ACHN (cell line): ENCODE measurements at places on chromosomes 4 and X.
A peak's percentile ranks its signal among the peaks of the same experiment; 100 is the strongest.

DNA sequence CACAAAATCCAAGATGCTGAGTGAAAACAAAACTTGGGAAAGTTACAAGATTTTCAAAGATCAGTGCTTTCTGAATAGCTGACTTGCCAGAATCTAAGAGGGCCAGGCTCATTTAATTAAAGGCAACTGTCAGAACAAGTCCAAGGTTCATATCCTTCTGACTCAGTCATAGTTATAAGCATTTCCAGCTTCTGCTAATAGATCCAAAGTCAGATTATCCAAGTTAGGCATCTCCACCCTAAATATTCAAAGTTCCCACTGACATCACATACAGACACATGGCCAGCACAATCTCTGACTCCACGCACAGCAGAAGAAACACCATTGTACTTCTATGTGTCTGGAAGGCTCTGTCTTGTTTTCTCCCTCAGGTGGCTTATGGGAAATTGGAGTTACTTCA is 41.8 kb downstream of the GASK1B start:
- no peak for DNase-seq

DNA sequence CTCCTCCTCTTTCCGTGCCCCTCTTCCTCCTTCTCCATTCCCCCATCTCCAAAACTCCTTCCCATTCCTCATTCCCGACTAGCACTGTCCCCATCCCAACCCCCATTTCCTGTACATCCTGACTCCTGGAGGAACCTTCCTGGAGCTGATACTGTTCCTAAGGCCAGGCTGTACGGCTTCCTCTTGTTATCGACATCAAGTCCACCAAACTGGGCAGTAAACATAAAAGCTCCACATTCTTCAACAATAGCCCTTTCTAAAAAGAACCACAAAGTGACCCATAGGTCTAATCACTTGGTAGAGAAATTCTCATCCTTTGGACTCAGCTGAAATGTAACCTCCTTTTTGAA is 22.9 kb downstream of the AWAT2 start:
- no peak for DNase-seq

DNA sequence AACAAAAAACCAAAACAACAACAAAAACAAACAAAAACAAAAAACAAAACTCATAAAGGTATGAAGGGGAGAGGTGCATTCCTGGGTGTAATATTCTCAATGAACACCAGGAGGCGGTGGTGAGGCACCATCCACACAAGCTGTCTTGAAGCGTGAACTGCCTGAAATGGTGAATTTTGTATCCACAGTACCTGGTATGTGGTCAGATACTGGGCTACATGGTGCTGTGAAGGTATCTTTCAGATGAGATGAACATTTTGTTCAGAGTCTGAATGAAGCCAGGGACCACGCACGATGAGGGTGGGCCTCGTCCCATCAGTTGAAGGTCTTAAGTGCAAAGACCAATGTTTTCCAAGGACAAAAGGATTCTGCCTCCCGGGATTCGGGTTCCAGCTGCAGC is 58.5 kb downstream of the ASMT start:
- DNase-seq = peak; percentile 7

DNA sequence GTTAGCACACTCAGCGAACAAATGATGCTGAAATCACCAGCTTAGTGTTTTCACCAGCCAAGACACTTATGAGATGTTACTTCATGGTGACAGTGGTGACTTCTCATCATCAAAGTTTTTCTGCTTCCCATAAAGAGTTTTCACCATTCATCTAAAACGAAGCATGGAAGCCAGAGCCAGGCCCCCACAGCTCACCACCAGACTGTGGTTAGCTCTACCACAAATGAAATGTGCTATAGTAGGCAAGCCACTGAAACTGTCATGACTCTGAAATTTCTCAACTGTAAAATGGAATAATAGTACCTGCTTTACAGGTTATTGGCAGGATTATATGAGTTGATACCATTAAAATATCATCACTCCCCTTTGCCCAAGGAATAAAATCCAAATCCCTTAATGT is 56.4 kb upstream of the HHIP start:
- DNase-seq = no peak

- no peak for DNase-seq
Observed at GRCh38 chr4:76168688-76169087, 20.5 kb upstream of the NUP54 start.

DNA sequence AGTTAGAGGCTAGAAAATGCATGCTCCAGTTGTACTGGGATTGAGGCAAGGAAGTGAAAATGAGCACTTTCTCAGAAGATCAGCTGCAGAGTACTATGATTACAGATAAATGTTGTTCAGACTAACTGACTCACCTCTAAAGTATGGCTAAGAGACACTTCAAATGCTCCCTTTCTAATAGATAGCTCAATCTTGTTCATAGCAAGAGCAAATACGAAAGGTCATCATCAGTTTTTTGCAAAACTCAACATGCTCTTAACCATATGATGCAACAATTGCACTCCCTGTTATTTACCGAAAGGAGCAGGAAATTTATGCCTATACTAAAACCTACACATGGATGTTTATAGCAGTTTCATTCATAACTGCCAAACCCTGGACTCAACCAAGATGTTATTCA is 838.4 kb upstream of the INTU start:
- DNase-seq = no peak

DNA sequence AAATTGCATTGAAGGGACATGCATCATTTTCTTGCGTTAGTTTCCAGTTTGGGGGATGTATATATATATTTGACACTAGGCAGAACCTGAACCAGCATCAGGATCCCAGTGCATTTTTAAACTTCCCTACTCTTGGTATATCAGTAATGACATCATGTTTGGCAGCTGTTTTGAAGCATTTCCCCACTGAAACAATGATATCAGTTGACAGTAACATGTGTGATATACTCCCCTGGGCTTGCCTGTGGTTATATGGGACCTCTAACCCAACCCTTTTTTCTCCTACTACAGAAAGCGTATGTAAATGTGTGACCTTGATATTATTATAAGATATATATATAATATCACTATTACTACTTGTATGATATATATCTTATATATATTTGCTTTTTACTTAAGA is 225.9 kb upstream of the CASK start:
- DNase-seq = no peak

- DNase-seq = no peak
Observed at GRCh38 chr4:26330946-26331345, 10.1 kb downstream of the RBPJ start.
